ENCODE measurements at places on chromosomes 11 and 22.
A peak's percentile ranks its signal among the peaks of the same experiment; 100 is the strongest.

DNA sequence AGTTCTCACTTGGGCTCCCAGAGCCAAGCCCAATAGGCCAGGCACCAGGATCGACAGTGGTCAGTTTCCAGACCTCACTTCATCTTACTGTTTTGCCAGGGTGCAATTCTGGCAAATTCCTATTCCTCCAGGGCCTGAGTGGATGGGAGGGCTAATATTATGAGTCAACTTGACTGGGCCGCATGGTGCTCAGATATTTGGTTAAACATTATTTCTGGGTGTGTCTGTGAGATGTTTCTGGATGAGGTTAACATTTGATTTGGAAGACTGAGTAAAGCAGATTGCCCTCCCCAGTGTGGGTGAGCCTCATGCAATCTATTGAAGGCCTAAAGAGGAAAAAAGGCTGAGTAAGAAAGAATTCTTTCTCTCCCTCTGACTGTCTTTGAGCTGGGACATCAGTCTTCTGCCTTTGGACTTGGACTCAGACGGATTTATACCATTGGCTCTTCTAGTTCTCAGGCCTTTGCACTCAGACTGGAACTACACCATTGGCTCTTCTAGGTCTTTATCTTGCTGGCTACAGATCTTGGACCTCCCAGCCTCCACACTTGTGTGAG lies 132.9 kb upstream of the ZBED5 start:
- H3K4me1 ChIP-seq, result no peaks in the 10 kb centered on the region
- H3K36me3 ChIP-seq, result no peaks in the 10 kb centered on the region

DNA sequence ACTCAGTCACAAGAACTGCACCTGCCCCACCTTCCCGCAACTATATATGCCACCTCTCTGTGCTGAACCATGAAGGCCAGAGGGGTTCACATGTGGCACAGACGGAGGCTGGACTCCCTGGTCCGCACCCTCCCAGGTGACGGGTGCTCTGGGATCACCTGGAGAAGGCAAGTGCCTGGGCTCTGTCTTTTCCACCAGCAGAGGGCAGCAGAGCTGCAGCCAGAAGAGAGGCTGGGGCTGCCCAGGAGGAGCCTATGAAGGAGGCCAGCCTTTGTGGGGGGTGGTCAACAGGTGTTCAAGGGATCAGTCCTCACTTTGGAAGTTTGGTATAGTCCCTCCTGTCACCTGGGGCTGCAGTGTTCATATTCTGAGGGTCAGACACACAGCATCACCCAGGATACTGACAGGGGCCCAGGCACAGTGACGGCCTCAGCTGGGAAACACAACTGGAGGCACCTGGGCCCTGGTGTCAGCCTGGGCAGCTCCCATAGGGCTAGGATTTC lies 39.2 kb upstream of the IGLL5 start:
- no peak overlapping the region for H3K27ac ChIP-seq
- H3K27me3 ChIP-seq, result no peaks in the 10 kb centered on the region
- no peaks in the 10 kb centered on the region for H3K4me1 ChIP-seq
- no peak overlapping the region for H3K4me3 ChIP-seq

DNA sequence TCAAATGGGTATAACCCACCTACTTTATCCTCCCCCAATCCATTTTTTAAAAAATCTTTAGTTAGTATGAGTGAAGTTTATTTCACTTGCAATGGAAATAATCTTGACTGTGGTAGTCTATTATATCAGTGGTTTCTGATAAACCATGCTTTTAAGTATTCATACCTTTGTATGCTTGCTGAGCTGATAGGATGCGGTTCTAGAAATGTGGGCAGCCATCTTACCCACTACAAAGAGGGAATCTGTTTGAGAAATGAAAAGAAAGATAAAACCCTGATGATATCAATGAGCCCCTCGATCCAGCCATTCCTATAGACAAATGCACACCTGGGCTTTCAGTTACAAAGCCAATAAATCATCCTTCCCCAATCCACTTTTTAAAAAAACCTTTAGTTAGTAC lies 13.8 kb upstream of the PVALB start:
- H3K27me3 ChIP-seq, result no peaks in the 10 kb centered on the region
- no peaks in the 10 kb centered on the region for H3K36me3 ChIP-seq
- no peak overlapping the region for H3K27ac ChIP-seq
- no peak overlapping the region for H3K4me3 ChIP-seq
- DNase-seq, result no peak

DNA sequence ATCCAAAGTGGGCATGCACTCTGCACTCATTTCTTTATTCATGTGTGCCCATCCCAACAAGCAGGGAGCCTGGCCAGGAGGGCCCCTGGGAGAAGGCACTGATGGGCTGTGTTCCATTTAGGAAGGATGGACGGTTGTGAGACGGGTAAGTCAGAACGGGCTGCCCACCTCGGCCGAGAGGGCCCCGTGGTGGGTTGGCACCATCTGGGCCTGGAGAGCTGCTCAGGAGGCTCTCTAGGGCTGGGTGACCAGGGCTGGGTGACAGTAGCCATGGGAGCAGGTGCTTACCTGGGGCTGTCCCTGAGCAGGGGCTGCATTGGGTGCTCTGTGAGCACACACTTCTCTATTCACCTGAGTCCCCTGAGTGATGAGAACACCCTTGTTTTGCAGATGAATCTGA lies 129.3 kb upstream of the B3GAT1 start:
- H3K27ac ChIP-seq, result no peak overlapping the region
- no peak for DNase-seq
- no peaks in the 10 kb centered on the region for H3K4me1 ChIP-seq
- H3K4me3 ChIP-seq, result no peak overlapping the region
- no peaks in the 10 kb centered on the region for H3K36me3 ChIP-seq
- no peaks in the 10 kb centered on the region for H3K27me3 ChIP-seq

- peaks cover 48% of the 10 kb centered on the region for H3K4me1 ChIP-seq
- H3K27me3 ChIP-seq, result no peaks in the 10 kb centered on the region
- H3K4me3 ChIP-seq, result peak overlapping the region; percentile 22
These were observed 71.9 kb upstream of the PPARA start for GRCh38 chr22:46078241-46079092.

GRCh38 chr11:124533626-124534025 lies 9.8 kb downstream of the OR8B12 start:
- no peak overlapping the region for H3K4me3 ChIP-seq
- no peak for DNase-seq
- H3K27ac ChIP-seq, result no peak overlapping the region
- H3K27me3 ChIP-seq, result no peaks in the 10 kb centered on the region

GRCh38 chr22:22916215-22916951 lies 28.8 kb downstream of the IGLL5 start:
- no peaks in the 10 kb centered on the region for H3K4me1 ChIP-seq
- DNase-seq, result no peak
- H3K4me3 ChIP-seq, result no peak overlapping the region
- no peaks in the 10 kb centered on the region for H3K36me3 ChIP-seq
- no peaks in the 10 kb centered on the region for H3K27me3 ChIP-seq

- no peak overlapping the region for H3K4me3 ChIP-seq
- no peak for DNase-seq
- no peaks in the 10 kb centered on the region for H3K36me3 ChIP-seq
- no peaks in the 10 kb centered on the region for H3K27me3 ChIP-seq
These were observed 79.5 kb downstream of the SC5D start for GRCh38 chr11:121372028-121372427.

DNA sequence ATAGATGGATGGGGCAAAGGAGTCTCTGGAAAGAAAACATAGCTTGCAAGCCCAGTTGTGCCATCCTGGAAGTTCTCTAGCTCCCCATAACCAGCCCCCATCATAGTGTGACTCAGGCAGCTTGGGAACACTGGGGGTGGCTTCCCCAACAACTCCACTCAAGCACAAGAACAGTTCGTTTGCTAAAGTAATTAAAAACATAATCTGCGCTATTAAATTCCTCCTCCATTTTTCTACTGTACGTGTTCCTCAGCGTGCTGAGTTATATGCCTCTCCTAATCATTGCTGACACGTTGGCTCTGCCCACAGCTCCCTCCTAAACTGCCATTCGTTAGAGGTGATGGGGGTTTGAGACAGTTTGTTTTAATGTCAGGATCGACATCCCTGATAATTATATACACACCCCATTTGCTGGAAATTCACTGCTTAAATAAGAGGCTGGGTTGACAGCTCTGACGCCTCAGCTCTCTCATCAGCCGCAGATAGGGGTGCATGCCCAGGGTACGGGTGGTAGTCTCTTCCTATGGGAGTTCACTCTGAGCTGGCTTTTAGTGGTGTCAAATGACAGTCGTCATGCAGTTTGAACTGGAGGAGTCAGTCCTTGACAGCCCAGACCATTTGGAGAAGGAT lies 59.5 kb upstream of the SEZ6L start:
- no peak for DNase-seq
- no peak overlapping the region for H3K4me3 ChIP-seq
- no peak overlapping the region for H3K27ac ChIP-seq
- no peaks in the 10 kb centered on the region for H3K4me1 ChIP-seq
- no peaks in the 10 kb centered on the region for H3K27me3 ChIP-seq

DNA sequence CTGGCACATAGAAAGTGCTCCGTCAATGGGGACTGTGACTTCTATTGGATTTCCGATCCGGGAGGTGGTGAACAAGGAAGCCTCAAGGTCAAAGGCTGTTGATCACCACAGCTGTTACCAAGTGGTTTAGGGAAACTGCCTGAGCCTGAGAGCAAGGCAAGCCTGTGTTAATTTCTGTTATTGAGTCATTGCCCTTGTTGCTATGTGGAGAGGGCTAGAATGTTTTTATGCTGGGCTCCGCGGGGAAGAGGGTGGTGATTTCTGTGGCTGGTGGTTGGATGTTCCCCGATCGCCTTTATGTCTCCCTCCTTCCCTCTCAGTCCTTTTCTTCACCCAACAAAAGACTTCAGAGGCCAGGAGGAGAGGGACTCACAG lies 108.5 kb upstream of the ALX4 start:
- H3K4me3 ChIP-seq, result no peak overlapping the region
- no peak for DNase-seq
- no peak overlapping the region for H3K27ac ChIP-seq

DNA sequence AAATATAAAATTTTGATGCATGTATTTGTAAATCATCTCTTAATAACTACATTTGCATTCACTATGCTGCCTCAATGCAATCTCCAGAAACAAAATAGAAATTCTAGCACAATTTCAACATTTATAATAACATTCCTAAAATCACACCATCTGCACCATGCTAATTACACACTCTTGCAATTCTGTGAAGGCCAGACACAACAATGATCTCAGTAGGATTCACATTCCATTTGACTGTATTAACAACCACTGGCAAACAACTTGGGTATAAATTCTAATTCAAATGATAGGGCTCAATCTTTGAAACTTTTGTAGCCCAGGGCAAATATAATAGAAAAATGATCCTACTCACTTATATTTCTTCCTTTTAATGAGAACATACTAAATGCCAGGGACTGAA lies 25.9 kb downstream of the RAB6A start:
- DNase-seq, result no peak
- no peak overlapping the region for H3K4me3 ChIP-seq
- no peaks in the 10 kb centered on the region for H3K36me3 ChIP-seq
- no peaks in the 10 kb centered on the region for H3K4me1 ChIP-seq
- no peaks in the 10 kb centered on the region for H3K27me3 ChIP-seq

GRCh38 chr11:69654660-69655478 lies 13.9 kb downstream of the CCND1 start:
- H3K27ac ChIP-seq, result no peak overlapping the region
- H3K4me3 ChIP-seq, result no peak overlapping the region
- H3K4me1 ChIP-seq, result no peaks in the 10 kb centered on the region
- DNase-seq, result no peak
- no peaks in the 10 kb centered on the region for H3K27me3 ChIP-seq

- H3K36me3 ChIP-seq, result no peaks in the 10 kb centered on the region
- DNase-seq, result no peak
- H3K27ac ChIP-seq, result no peak overlapping the region
- no peaks in the 10 kb centered on the region for H3K4me1 ChIP-seq
- no peak overlapping the region for H3K4me3 ChIP-seq
These were observed 22.8 kb downstream of the JAML start for GRCh38 chr11:118201966-118202365.

DNA sequence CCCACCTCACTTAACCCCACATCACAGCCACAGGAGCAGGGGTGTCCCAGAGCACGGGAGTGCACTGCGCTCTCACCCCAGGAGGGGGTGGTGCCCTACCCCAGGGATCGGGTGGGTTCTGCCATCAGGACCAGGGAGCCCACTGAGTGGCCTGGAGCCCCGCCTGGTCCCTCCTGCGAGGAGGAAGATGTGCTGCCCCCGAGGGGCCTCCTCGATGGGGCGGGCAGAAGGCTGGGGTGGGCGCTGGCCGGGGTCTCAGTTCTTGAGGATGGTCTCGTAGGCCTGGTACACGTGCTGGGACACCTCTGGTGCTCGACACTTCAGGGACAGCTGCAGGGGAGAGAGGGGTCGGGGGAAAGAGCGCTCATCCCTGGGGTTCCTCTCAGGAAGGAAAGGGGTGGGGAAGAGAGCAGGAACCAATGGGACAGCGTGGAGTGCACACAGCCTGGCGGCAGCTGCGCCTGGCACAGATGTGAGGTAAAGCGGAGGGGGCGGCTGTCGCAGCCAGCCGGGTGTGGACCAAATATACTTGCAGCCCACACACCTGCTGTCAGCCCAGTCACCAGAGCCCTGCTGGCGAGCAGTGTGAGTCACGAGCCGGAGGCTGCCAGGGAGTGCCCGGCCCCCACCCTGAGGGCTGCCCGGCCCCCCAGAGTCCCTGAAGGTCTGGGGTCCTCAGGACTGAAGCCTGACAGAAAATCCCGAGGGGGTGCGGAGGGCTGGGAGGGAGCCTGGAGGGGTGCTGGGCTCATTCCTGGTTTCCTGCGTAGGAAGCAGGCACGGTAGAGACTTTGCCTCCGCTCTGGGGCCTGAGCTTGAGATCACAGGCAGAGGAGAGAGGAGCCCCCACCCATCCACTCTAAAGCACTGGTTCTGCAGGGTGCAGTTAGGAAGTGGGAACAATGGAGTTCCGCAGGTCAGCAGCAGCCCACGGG lies 13.3 kb upstream of the RASL10A start:
- H3K27me3 ChIP-seq, result no peaks in the 10 kb centered on the region
- no peak overlapping the region for H3K4me3 ChIP-seq
- DNase-seq, result no peak
- H3K27ac ChIP-seq, result no peak overlapping the region
- no peaks in the 10 kb centered on the region for H3K36me3 ChIP-seq

GRCh38 chr22:26990503-26991189 lies 333.3 kb downstream of the MIAT start:
- no peaks in the 10 kb centered on the region for H3K27me3 ChIP-seq
- no peak for DNase-seq
- no peak overlapping the region for H3K27ac ChIP-seq
- no peaks in the 10 kb centered on the region for H3K36me3 ChIP-seq
- no peak overlapping the region for H3K4me3 ChIP-seq

GRCh38 chr11:77071671-77072605 lies 5.2 kb downstream of the CAPN5 start:
- no peaks in the 10 kb centered on the region for H3K36me3 ChIP-seq
- DNase-seq, result no peak
- H3K4me3 ChIP-seq, result no peak overlapping the region
- no peaks in the 10 kb centered on the region for H3K27me3 ChIP-seq

DNA sequence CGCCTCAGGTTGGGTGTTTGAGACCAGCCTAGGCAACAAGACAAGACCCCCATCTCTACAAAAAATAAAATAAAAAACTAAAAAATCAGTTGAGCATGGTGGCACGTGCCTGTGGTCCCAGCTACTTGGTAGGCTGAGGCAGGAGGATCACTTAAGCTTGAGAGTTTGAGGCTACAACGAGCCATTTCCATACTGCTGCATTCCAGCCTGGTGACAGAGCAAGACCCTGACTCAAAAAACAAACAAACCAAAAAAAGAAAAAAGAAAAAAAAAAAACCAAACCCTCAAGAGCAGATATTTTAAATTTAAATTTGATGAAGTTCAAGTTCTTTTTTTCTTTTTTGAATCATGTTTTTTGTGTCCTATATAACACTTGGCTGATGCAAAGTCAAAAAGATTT lies 7.2 kb upstream of the CCDC83 start:
- H3K4me1 ChIP-seq, result no peaks in the 10 kb centered on the region
- H3K4me3 ChIP-seq, result no peak overlapping the region
- H3K27ac ChIP-seq, result no peak overlapping the region
- no peaks in the 10 kb centered on the region for H3K27me3 ChIP-seq

All from testis (tissue), 5 donors.